ENCODE measurements at places on chromosomes 3 and 15.

GRCh38 chr3:56942523-56942922 lies 117.9 kb upstream of the SPATA12 start:
- DNase-seq, result no peak

DNA sequence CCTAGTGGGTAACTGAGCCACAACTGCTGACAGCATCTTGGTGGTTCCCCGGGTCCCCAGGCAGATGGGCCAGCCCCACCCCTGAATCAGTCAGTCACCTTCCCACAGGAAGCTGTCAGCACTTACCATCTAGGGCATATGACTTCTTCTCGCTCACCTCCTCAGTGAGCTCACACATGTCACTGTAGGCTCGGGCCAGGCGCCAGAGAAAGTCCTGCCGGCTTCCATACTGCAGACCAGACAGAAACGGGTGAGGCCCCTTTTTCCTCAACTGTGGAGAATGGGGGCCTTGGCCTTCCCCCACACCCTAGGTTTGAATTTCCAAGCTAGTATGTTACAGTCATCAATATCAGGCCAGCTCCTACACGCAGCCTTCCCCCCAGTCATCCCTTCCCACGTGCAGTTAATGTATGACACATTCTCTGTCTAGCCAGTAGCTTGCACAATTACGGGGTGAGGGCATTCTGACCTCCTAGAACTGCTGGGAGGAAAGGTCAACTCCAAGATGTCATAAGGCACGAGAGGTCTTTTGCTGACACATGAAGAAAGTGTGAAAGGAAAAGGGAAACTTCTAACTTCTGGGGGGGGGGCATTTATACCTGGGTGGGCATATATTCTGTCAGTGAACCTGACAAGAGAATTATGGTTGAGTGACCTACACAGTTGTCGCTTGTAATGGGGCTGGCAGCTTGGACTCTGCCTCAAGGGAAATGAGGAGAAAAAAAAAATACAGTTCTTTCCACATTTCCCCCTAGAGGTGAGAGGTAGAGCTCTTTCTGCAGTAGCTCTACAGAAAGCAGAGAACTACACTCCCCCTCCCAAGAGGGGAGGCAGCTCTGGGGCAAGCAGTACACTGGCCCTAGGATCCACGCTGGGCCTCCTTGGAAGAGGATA lies 10.9 kb downstream of the RMDN3 start:
- DNase-seq, result peak; percentile 44

DNA sequence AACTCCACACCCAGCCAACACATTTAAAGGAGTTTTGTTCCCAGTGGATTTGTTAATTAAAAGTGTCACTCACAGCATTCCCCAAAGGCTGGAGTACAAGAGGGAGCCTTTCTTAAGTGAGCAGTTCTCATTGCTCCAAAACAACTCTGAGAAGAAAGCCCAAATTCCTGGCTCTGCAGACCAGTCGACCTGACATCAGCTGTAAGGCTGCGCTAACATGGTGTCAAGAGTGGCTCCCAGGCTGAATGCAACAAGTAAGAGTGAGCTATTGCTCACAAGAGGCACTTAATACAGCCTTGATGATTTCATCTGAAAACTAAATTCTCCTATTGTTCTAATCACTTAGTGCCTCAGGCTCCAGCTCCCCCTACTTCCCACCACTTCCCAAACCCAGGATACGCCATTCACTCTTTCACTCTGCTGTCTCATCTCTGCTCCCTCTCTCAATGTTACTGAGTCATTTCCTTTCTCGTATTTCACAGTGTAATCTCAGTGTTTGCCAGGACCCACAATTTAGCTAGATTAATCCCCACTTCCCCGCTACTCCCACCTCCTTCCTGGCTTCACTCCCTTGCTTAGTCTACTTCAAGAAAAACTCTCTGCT lies 81.8 kb downstream of the WWTR1 start:
- DNase-seq, result no peak

- DNase-seq, result no peak
Observed at GRCh38 chr3:104385421-104385820, 981.3 kb upstream of the ALCAM start.

DNA sequence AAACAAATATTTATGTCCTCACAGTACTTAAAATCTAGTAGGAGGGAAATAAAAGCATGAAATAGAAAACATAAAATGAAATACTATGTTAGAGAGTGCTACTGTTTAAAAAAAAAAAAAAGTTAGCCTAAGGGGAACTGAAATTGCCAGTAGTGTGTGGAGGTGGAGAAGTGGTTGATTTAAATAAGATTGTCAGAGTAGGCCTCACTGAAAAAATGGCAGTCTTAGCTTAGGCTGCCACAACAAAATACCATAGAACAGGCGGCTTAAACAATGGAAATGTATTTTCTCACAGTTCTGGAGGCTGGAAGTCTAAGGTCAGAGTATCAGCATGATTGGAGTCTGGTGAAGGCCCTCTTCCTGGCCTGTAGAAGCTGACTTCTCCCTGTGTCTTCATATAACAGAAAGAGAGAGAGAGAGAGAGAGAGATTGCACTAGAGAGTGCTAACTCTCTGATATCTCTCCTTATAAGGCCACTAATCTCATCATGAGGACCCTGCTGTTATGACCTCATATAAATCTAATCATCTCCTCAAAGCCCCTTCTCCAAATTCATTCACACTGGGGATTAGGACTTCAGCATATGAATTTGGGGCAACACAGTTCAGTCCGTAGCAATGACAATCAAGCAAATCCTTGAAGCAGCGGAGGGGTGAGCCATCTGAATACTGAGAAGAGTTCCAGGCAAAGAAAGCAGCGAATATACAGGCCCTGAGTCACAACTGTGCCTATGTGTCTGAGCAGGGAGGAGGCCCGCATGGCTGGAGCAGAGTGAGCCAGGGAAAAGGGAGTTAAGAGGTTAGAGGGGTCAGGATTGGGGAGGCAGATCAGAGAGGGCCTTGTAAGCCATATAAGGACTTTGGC lies 23.6 kb upstream of the LRRC34 start:
- DNase-seq, result no peak

GRCh38 chr3:144482876-144483275 lies 511.3 kb downstream of the DIPK2A start:
- DNase-seq, result no peak

DNA sequence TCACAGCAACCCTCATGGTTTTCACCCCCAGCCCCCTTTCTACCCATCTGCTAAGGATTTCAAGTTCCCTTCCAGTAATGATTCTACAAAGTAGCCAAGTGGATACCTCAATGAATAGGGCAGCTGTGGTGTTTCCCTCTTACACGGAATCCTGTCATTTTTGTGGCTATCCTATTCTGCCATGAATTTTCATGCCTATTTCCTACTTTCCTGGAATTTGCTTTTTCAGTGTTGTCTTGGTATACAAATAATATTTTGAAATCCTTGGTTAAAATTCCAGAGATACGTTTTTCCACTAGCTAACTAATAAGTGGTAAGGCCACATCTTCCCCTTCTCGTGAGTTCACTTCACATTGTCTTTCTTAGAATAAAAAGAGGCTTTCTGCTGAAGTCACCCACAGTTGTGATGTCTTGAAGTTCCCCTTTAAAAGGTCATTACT lies 7.5 kb downstream of the ADPRH start:
- DNase-seq, result no peak

GRCh38 chr15:50064673-50065072 lies 54.4 kb downstream of the ATP8B4 start:
- DNase-seq, result no peak

DNA sequence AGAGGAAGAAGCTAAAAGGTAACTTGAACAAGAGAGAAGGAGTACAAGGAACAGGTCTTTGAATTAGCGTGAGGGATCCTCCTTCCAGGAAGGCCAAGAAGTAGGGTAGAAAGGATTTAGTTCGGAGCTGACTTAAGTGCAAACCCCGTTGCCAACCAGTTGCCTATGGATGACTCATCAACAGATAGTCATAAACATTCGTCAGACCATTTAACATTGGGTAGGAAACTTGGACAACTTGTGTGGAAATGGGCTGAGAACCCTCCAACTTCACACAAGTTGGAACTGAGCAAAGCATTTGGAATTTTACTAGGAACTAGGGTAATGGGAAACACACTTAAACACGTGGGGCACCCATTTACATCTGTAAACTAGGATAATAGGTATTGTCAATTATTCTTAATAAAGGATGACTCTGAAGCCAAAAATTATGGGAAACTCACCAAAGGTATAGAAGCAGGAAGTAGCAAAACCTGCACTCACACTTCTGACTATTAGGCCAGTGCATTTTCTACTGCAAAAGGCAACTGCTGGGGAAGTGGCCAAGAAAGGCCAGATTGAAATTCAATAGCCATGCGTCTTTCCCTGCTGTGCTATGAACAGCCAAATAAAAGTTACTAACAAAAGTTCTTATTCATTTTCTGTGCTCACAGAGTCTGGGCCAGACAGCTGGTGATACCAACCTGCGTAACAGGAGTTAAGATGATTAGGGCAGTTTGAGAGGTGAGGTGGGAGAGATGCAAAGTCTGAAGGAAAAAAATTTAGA lies 174.5 kb upstream of the TMC3 start:
- DNase-seq, result no peak

- DNase-seq, result no peak
Observed at GRCh38 chr15:89167267-89168176, 53.9 kb downstream of the RLBP1 start.

DNA sequence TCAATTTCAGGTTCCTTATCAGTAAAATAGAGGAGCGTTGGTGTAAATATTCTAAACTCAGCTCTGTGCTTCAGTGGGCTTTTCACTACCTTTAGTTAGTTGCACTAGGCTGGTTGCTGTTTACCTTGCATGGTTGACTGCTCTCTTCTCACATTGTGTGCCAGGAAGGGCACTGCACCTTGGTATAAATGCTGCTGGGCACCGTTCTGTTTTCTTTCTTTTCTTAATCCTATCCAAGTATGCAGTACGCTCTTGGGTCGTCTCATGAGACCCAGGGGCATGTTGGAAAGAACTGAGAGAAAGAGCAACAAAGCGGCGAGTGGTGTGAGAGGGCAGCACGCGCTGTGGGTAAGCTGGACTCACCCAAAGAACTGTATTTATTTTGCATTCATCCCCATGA lies 22.4 kb downstream of the KCNMB2 start:
- DNase-seq, result no peak
